ENCODE measurements at places on chromosomes 16 and 17. TPM values are rescaled to one million over a fixed set of nuclear protein-coding genes. Genes with fewer than 3 reads are reported as not detected.

- no peak for DNase-seq
Observed at GRCh38 chr17:78598013-78598471, 20.8 kb upstream of the DNAH17 start.

The AMDHD2 gene
- total RNA-seq: 9.3 TPM

GRCh38 chr16:48612611-48613010, 2.6 kb upstream of the N4BP1 start:
- DNase-seq: no peak

- no peak for DNase-seq
Observed at GRCh38 chr17:43940630-43941029, 1.6 kb downstream of the PPY start.

The TBC1D3 gene
- total RNA-seq: not detected

- no peak for DNase-seq
Observed at GRCh38 chr16:4911970-4912386, 25.0 kb downstream of the PPL start.

The ZPBP2 gene
- total RNA-seq: not detected

The TSC2 gene
- 80.1 TPM for total RNA-seq

DNA sequence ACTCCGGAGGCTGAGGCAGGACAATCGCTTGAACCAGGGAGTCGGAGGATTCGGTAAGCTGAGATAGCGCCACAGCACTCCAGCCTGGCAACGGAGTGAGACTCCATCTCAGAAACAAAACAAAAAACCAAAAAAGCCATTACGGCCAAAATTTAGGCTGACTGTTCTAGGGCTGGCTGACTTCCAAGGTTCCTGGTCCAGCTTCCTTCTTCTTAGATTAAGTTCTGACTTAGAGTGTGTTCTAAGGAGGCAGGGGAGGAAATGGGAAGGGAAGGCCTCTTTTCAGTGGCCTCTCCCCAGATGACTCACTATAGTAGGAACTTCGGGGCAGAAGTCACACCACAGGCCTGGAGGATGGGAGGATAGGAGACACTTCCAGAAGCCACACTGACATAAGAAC, 27.7 kb upstream of the CLEC18B start:
- DNase-seq: peak; percentile 63

The RAD51D gene
- total RNA-seq: 4.6 TPM

The DDX52 gene
- 12.9 TPM for total RNA-seq

DNA sequence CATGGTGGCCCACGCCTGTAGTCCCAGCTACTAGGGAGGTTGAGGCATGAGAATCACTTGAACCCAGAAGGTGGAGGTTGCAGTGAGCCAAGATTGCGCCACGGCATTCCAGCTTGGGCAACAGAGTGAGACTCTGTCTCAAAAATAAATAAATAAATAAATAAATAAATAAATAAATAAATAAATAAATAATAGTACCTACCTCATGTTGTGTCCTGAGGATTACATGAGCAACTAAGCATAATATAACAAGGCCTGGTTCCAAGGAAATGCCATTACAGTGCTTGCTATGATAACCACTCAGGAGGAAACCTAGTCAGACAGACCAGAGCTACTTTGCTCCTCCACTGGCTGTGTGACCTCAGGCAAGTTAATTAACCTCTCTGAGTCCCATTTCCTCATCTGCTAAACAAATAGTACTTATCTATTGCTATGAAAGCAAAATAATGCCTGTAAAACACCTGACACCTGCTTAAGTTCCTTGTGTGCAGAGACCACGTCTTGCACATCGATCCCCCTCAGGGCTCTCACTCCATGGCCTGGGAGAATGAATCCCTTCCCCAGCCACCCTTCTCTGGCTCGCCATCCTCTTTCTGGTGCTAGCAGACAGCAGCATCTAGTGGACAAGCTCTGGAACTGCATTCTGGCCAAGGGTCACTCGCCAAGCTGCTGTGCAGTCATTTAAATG, 7.5 kb downstream of the EPOP start:
- DNase-seq: peak; percentile 49

DNA sequence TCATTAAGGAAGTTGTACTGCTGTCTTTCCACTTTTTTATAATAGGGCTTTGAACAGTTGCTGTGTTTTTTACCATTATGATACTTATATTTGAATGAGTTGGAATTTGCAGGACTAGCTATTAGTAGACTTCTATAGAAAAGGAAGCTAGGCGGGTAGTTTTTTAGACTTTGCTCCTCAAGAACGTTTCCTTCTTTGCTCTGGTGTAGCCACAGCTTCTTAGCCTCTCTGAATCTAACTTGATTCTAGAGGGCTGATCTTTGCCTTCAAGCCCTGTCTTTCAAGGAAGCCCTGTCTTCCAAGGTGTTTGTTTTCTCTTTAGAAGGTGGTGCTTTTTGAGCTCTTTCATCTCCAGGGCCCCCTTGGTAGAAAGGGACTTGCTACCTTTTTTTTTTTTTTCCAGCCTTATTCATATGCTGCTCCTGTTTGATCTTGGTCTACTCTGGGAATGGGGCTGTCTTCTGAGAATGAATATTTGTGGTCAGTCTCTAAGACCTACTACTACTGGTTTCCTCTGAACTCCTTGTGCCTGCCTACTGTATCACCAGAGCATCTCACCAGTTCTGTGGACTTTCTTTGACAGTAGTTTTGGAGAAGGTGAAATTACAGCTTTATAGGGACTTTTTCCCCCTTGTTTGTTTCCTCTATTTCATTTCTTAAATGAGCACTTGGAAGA, 52.3 kb upstream of the RASL10B start:
- no peak for DNase-seq

The CCL5 gene
- total RNA-seq: 0.60 TPM
